ENCODE measurements at places on chromosomes 12 and 14.
A peak's percentile ranks its signal among the peaks of the same experiment; 100 is the strongest.

GRCh38 chr12:13218641-13219040, 22.1 kb downstream of the EMP1 start:
- H3K4me1 ChIP-seq = peaks cover 6% of the 10 kb centered on the region
- H3K27ac ChIP-seq = no peak overlapping the region
- DNase-seq = no peak
- no peaks in the 10 kb centered on the region for H3K27me3 ChIP-seq
- H3K36me3 ChIP-seq = peaks cover 56% of the 10 kb centered on the region

- DNase-seq = no peak
- peaks cover 64% of the 10 kb centered on the region for H3K27me3 ChIP-seq
- H3K27ac ChIP-seq = no peak overlapping the region
- no peaks in the 10 kb centered on the region for H3K36me3 ChIP-seq
Observed at GRCh38 chr14:77204459-77204771, 22.8 kb downstream of the TMEM63C start.

DNA sequence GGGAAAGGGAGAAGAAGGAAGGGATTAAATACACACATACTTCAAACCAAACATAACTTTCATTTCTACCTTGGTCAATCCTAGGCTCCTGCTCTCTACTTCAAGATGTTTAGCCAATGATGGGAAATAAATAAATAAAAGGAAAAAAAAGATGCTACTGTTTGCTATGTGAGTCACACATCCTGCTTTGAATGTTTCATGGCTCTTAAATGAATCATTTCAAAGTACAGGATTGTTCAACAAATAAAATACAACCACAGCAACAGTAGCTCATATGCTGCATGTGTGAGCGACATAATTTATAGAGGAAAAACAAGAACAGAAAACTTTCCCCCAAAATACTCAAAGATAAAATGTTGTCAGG, 54.3 kb upstream of the NPFF start:
- peaks cover 73% of the 10 kb centered on the region for H3K4me1 ChIP-seq
- DNase-seq = no peak
- peaks cover 5% of the 10 kb centered on the region for H3K36me3 ChIP-seq
- no peak overlapping the region for H3K4me3 ChIP-seq

DNA sequence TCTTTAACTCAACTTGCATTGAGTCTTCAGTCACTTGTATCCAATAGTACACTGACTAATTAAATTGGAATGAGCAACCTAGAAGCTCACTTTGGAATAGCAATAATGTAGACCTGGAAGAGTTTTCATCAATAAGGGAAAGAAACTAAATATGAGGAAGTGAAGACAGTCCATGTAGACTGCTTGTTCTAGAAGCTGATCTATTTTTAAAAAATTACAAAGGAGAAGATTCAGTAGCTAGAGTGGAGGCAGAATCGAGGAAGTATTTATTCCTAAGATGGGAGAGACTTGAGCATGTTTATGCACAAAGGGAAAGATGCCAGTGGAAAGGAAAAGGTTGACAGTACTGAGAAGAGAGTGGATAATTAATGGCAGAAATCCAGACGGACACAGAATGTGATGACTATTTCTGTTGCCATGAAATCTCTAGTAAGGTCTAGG, 156.3 kb upstream of the PDE3A start:
- H3K27me3 ChIP-seq = no peaks in the 10 kb centered on the region
- peaks cover 44% of the 10 kb centered on the region for H3K4me1 ChIP-seq
- DNase-seq = no peak
- peak overlapping the region; percentile 49 for H3K4me3 ChIP-seq
- H3K27ac ChIP-seq = peak overlapping the region; percentile 89
- H3K36me3 ChIP-seq = no peaks in the 10 kb centered on the region

- H3K27ac ChIP-seq = no peak overlapping the region
- H3K36me3 ChIP-seq = no peaks in the 10 kb centered on the region
- H3K4me1 ChIP-seq = peaks cover 31% of the 10 kb centered on the region
- no peak for DNase-seq
Observed at GRCh38 chr12:1688086-1688710, 2.7 kb upstream of the ADIPOR2 start.

- H3K36me3 ChIP-seq = no peaks in the 10 kb centered on the region
- no peaks in the 10 kb centered on the region for H3K27me3 ChIP-seq
- no peak for DNase-seq
- H3K4me3 ChIP-seq = no peak overlapping the region
- H3K4me1 ChIP-seq = peaks cover 25% of the 10 kb centered on the region
Observed at GRCh38 chr12:39902821-39903220, 203.1 kb downstream of the SLC2A13 start.

DNA sequence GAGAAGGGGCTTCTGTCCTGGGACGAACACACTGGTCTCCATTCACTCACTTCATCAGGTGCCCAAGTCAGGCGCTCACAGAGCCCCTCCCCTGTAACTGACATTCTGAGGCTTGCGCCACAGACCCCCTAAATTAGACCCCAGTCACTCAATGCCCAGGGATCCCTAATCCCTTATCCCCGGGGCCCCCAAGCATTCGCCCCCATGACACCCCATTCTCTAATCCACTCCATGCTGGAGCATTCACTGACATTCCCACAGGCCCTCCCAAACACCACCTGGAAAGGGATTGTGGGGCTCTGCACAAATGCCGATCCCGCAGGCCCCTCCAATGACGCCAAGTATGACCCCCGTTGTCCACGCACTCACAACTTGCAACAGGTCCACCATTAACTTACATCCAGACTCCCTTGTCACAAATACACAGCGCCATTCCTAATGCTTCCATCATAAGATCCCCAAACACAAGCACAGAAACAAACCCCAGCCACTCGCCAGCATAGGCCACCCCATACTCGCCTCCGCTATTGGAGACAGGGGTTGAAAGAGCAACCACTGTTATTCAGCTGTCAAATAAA, 1.5 kb downstream of the ZNF605 start:
- H3K4me3 ChIP-seq = peak overlapping the region; percentile 89
- H3K4me1 ChIP-seq = peaks cover 31% of the 10 kb centered on the region
- no peaks in the 10 kb centered on the region for H3K27me3 ChIP-seq

- peak overlapping the region; percentile 30 for H3K27ac ChIP-seq
- H3K4me1 ChIP-seq = peaks cover 6% of the 10 kb centered on the region
- peaks cover 35% of the 10 kb centered on the region for H3K27me3 ChIP-seq
- DNase-seq = peak; percentile 39
- peak overlapping the region; percentile 63 for H3K4me3 ChIP-seq
- no peaks in the 10 kb centered on the region for H3K36me3 ChIP-seq
Observed at GRCh38 chr14:26204728-26205479, 392.9 kb downstream of the NOVA1 start.

DNA sequence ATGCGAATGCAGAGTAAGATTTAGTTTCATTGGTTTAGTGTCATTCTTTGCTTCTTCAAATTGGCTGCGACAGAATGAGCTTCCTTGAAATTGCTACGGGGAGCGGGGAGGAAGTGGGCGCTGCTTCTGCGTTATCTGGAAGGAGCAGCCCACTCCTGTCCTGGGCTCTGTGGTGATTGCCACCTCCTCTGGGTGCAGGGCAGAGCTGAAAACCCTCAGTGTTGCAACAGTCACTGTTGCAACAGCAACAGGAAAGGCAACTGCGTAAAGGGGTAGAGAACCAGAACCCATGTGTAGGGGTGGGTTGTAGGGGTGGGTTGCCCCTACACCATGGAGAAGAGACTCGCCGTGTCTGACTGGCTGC, 57.7 kb downstream of the MAX start:
- DNase-seq = no peak
- H3K27ac ChIP-seq = no peak overlapping the region
- H3K4me1 ChIP-seq = peaks cover 32% of the 10 kb centered on the region
- no peaks in the 10 kb centered on the region for H3K27me3 ChIP-seq
- no peak overlapping the region for H3K4me3 ChIP-seq

GRCh38 chr12:79717006-79717405, 26.2 kb upstream of the PAWR start:
- no peak overlapping the region for H3K4me3 ChIP-seq
- H3K4me1 ChIP-seq = no peaks in the 10 kb centered on the region
- H3K27me3 ChIP-seq = peaks cover 26% of the 10 kb centered on the region
- no peaks in the 10 kb centered on the region for H3K36me3 ChIP-seq

- H3K36me3 ChIP-seq = no peaks in the 10 kb centered on the region
- H3K4me3 ChIP-seq = no peak overlapping the region
- DNase-seq = no peak
- H3K27ac ChIP-seq = no peak overlapping the region
Observed at GRCh38 chr14:93921001-93921806, 5.9 kb upstream of the FAM181A start.

- H3K4me3 ChIP-seq = peak overlapping the region; percentile 22
- peak overlapping the region; percentile 65 for H3K27ac ChIP-seq
- no peak for DNase-seq
- peaks cover 26% of the 10 kb centered on the region for H3K4me1 ChIP-seq
- H3K36me3 ChIP-seq = no peaks in the 10 kb centered on the region
Observed at GRCh38 chr12:19778797-19779196, 339.5 kb downstream of the AEBP2 start.

DNA sequence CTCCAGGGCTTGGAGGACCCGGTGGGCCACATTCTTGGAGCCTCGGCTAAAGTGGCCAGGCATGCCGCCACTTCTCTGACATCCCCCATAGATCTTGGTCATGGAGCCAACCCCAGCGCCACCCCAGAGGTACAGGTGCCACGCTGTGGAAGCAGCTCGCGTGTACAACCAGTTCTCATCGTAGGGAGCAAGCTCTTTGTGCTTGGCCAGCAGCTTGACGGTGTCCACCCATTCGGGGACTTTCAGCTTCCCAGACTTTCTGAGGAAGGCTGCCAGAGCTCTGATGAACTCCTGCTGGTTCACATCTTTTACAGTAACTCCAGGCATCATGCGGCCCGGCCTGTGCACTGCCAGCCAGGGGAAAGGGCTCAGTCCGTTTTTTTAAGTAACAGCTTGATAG, 29.3 kb upstream of the EAPP start:
- no peaks in the 10 kb centered on the region for H3K4me1 ChIP-seq
- H3K36me3 ChIP-seq = peaks cover 100% of the 10 kb centered on the region
- DNase-seq = no peak
- H3K27me3 ChIP-seq = no peaks in the 10 kb centered on the region
- H3K4me3 ChIP-seq = no peak overlapping the region

DNA sequence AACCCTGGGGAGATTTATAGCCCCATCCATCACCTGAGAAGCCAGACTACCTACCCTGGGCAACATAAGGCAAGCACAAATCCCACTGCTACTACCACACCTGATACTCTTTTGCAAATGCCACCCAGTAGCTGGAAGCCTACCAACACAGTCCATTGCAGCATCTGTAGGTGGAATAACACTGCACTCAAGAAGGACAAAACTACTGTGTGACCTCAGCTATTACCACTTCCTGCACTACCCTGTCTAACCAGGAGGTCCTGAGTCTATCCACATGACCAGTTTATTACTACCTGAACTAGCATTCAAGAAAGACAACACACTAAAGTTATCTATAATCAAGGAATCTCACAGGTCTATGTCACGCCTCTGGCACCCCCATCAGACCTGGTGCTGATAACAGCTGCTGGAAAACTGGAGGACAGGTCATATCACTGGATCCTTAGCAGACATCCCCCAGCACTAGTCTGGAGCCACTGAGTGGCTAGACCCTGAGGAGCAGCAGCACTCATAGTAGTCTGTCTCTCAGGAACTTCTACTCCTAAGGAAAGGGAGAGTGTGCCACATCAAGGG, 2.9 kb upstream of the CLEC1A start:
- DNase-seq = no peak
- H3K27me3 ChIP-seq = no peaks in the 10 kb centered on the region
- H3K27ac ChIP-seq = no peak overlapping the region

DNA sequence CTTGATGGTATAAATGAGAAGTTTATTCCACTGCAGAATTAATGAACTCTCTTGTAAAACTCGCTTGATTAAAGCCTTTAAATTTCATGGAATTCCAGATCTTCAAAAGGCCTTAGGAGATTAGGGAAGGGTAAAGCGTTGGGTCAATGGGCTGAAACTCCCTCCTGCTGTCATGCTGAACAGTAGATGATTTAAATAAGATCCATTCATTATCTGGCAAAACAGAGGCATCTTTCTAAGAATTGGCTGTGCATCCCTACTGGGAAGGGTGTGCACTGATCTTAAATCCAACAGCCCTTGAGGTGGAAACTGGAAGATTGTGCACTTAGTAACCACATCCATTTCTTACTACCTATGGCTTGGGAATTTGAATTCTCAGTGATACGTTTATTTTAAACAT, 56.0 kb downstream of the PLCZ1 start:
- H3K36me3 ChIP-seq = no peaks in the 10 kb centered on the region
- no peaks in the 10 kb centered on the region for H3K27me3 ChIP-seq
- no peak for DNase-seq
- no peak overlapping the region for H3K4me3 ChIP-seq

Data from left ventricle myocardium inferior (tissue), 1 donor.